ENCODE measurements at places on chromosomes 4 and X.

DNA sequence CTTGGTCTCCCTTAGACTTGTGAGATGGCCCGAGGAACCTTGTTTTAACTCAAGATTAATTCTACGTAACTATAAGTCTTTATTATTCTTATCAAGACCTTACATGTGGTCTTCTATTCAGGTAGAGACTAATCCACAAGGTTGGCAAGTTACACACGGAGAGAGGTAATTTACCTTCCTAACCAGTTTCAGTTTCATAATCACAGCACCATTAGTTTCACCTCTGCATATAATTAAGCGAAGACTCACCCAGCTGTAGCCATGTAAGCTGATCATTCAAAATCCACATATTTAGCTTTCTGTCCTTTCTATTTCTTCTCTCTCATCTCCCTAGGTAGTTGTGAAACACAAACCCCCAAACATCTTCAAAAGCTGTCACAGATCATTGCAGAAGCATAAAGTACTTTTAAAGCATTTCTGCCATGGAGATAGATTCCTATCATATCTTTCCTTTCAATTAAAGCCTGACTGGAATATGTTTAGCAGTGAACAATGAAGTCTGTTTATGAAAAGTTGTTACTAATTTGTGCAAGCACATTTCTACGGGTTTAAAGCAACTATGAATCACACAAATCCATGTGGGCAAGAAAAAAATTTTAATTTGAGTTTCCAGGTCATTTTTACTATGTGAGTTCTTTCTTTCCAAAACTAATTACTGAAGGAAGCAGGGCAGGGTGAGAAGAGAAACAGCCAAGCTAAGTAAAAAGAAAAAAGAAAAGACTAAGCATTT, 78.5 kb downstream of the BTC start:
- no peak for DNase-seq

DNA sequence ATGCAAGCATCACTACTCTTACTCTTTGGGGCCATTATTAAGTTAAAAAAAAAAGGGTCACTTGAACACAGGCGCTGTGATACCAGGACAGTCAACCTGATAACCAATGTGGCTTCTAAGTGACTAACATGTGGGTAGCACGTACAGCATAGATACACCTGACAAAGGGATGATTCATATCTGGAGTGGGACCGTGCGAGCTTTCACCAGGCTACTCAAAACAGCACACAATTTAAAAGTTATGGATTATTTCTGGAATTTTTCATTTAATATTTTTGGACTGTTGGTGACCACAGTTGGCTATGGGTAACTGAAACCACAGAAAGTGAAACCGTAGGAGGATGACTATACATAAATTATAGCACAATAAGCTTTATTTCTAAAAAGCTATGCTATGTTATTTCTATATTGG, 113.8 kb upstream of the STIM2 start:
- DNase-seq, result no peak

- DNase-seq, result no peak
These were observed 7.7 kb downstream of the PRSS48 start for GRCh38 chr4:151284534-151285245.

- no peak for DNase-seq
These were observed 66.2 kb upstream of the AFAP1 start for GRCh38 chr4:8005814-8006215.

GRCh38 chrX:30538271-30538670, 39.3 kb downstream of the TASL start:
- DNase-seq, result no peak

DNA sequence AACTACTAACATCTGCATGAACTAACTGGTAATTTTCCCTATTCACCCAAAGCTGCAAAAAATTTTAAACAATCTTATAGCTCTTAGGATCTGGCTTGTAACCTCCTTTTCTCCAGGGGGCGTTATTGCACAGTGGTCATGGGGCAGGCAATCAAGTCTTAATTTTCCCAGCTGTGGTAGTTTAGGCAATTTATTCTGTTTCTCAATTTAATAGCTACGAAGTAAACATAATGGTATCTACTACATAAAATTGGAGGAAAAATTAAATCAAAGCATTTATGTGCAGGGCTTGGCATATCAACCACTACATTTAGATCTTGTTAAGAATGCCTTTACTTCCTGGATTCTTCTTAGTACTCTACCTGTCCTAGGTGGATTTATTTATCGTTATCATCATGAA, 137.4 kb upstream of the GUCY1A1 start:
- DNase-seq, result no peak

DNA sequence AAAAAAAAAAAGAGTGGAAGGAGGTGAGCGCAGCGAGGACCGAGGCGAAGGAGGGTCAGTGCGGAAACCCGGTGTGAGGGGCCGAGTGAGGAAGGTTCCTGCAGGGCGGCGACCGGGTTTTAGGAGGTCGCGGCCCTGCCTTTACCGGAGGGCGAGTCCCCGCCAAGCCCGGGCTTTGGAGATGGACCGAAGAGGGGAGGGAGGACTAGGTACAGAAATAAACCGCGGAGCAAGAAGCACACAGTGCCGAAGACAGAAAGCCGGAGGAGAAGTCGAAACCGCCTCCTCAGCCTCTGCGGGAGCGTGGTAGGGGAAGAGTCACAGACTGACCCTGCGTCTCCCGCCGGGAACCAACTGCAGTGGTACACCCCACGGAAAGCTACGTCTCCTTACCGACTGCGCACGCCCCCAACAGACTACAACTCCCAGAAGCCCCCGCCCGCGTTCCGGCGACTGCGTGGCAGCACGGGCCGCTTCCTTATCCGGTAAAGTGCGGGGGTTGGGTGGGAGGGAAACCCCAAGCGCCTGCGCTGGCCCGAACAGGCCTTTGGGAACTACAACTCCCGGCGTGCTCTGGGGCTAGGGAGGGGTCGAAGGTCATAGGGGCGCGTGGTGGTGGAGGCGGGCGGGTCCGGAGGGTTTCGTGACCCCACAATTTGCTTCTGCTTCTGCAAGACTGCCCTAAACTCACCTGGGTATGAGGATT, at the start of gene NFXL1:
Gene NFXL1 (minus strand): TSS at position 364 of the 706 bp plus-strand sequence. CDS start 380 bp downstream, outside the sequence.
- peak; percentile 91 for DNase-seq

DNA sequence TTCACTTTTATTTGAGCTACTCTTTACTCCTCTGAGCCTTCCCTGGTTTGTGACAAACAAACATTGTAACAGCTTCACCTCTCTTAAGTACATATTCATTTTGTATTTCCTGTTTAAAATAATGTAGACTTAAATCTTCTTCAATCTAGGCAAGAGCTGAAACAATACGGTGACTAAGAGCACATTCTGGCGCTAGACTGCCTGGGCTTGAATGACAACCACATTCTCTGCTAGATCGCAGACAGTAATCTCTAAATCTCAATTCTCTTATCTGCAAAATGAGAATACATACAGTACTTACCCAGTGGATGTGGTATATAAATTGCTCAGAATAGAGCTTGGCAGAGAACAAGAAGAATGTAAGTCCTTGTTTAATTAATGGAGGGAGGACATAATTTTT, 144.8 kb downstream of the ARAP2 start:
- no peak for DNase-seq

DNA sequence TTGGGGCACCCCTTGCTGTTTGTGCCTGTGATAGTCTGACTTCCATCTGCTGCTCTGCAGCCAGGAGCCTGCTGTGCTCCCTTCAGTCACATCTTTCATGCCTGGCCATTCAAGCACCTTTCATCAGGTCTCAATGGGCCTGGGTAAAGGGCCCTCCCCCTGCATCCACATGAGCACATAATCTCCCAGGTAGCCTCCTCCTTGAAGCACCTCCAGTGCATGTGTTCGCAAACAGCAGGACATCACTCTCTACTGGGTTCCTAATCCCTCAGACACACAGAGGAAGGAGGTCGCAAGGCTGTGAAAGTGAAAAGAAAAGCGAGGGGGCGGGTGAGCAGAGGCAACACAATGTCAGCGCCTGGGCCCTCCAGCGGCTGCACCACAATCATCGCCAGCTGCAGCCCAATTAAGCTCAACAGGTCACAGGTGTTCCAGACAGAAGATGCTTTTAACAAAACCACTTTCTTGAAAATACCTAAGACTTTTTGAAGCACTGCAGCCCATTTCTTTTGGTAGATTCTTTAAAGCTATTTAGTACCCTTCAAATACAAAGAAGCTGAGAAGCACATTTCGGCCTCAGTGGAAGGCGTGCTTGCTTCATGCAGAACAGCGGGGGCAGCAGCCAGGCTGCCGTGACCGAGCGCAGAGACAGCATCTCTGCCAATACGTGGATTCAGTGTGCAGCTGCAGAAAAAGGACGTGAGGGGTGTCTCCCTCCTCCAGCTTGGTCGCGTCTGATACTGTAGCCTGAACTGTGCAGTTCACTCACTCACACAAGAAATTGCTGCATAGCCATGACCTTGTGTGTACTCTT, 92.2 kb upstream of the SPRY1 start:
- DNase-seq, result no peak

- DNase-seq, result no peak
These were observed 16.4 kb downstream of the PSAPL1 start for GRCh38 chr4:7418131-7418943.

DNA sequence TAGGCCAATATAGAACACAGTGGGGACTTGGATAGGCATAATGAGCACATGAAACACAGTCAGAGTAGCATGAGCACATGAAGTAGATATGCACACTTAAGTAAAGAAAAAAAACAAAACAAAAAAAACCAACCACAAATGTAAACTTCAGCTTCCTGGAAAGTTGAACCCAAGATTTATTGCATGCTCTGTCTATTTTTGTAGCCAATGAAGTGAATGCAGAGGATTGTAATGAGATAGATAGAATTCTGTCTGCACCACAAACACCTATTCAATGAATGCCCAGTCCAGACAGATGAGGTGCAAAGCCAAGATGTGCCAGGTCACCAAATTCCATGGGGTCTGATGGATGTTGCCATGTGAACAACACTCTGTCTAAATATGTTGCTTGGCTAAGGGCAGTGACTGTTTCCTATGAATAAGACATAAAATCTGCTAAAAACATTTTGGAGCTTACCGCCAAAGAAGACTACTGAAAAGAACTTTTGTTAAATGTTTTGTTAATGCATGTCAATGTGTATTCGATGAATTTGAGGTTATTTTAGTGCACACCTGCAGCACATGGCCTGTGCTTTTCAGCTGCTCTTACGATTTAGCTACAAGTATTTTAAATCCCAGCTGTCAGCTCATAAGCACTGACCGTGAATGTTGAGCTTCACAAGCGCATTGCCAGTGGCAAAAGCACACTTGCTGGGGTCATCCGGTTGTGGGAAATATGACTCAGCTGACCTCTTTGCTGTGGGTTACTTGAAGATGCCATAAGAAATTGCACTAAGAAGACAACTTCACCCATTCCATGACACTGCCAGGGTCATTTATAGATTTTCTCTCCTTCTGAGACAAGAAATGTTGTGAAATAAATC, 374.8 kb upstream of the GNPDA2 start:
- no peak for DNase-seq

DNA sequence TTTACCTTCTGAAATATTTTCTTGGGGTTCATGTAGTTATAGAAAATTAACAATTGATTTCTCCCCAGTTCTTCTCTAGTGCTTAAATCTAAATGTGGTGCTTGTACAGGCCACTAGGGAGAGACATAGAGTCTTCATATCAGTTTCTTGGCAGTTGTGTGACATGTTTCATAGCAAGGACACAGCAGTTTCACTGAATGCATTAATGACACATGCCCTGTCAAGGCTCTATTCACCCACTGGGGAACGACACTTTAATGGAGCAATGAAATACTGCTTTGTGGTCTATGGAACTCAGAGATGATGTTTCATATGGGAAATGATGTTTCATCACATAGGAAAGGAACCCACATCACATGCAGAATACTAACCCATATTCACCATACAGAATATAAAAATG, 2.8 kb downstream of the VEGFC start:
- DNase-seq, result no peak

DNA sequence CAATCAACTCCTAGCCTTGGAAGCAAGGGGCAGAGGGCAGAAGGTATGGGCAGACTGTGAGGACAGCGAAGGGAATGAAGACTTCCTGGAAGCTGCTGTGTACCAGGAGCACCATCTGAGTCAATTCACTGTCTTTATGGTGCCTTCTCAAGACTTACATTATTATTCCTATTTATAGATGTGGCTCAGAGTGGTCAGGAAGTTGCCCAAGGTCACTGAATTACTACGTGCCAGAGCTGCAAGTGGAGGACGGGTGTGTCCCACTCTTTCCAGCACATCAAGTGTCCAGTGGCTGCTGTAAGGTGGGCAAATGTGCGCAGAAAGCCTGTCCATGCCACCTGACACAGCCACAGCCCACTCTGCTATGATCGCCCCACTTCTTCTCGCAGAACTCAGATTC, 32.0 kb downstream of the SMPX start:
- no peak for DNase-seq

- DNase-seq, result no peak
These were observed 260.5 kb upstream of the FAT1 start for GRCh38 chr4:186984105-186984644.

Measured in stimulated activated CD8-positive, alpha-beta memory T cell treated with anti-CD3 and anti-CD28 coated beads, Interleukin-7, amount 100 ng/mL, for 1 hour (primary cell).